Left cardiac atrium (tissue), 4 donors: ENCODE measurements at places on chromosomes 4 and X.

- no peak for DNase-seq
Measured at GRCh38 chr4:15144249-15144966, 142.1 kb downstream of the CPEB2 start.

- no peak for DNase-seq
Measured at GRCh38 chrX:123036401-123036800, 147.7 kb upstream of the GRIA3 start.

DNA sequence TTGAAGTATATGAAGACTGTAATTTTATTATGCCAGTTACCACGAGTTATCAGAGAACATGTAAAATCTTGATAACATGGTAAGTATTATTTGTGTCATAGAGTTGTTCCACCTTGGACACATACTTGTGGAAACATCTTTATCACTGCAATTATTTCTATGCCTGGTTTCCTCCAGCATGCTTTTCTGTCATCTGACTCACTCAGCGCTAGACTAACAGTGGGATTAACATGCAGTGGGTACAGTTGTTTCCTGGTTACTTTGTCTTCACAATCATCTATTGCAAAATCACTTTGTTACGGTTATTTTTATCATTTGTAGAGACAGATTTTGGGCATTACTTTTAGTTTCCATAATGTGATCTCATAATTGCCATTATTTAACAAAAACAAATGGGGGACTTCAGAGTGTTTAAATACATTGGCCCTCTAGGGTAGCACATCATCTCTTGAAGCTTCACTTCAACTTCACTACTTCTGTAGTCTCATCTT, at the start of gene STATH:
STATH (plus strand) TSS at position 441 of the 491 bp plus-strand sequence. CDS start 2,472 bp downstream, outside the sequence.
- DNase-seq = no peak

GRCh38 chr4:89878611-89879010, 16.0 kb upstream of the MMRN1 start:
- DNase-seq = no peak

GRCh38 chr4:163902417-163902816, 407.9 kb downstream of the TMA16 start:
- DNase-seq = no peak

- no peak for DNase-seq
Measured at GRCh38 chrX:72712094-72712755, 1.9 kb downstream of the PHKA1 start.

- DNase-seq = no peak
Measured at GRCh38 chr4:41095973-41096372, 118.4 kb downstream of the APBB2 start.

DNA sequence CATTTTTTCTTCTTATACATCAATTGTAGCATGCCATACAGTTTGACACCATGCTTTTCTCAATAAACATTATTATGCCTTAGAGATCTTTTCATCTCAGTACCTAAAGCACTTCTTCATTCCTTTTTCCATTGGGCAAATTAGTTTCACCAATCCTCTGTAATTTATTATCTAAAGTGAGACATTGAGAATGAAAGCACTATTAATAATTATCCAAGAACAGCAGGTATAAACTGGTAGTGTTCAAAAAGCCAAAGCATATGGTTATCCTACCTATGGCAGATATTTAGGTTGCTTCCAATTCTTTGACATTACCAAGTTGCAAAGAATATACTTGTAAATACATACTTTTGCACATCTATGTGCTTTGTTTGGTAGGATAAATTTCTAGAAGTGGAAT, 15.6 kb downstream of the LAMTOR3 start:
- DNase-seq = no peak

- DNase-seq = no peak
Measured at GRCh38 chr4:129167640-129168260, 71.8 kb downstream of the C4orf33 start.

- DNase-seq = no peak
Measured at GRCh38 chr4:36737691-36738090, 456.3 kb downstream of the DTHD1 start.

DNA sequence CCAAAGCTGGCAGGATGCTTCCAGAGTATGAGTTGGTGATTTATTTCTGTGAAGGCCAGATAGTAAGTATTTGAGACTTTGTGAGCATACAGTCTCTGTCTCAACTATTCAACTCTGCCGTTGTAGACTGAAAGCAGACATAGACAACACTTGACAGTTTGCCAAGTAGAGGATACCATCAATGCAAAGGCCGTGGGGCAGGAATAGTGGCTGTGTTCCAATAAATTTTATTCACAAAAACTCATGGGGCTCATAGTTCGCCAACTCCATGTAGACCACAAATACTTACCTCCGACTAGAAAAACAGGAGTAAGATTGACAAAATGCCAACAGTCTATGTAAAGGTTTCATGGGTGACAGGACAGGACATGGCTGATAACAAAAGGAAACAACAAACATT, 3.7 kb upstream of the PIR start:
- no peak for DNase-seq

DNA sequence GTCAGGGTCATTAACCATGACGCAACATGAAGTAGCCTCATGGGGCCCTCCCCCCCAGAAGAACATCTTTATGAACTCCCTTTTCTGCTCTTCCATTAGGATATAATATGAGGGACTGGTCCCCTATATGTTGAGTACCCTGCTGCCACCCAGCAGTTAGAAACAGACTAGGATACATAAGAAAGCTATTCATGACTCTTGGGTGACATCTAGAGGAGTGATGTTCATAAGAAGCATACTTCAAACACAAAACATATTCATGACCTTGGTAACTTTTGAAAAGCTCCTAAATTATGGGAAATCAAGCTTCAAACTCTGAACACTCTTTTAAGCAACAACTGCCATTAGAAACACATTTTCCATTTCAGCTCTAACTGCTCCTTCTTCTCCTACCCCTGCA, 155.2 kb upstream of the SPIN4 start:
- no peak for DNase-seq

- no peak for DNase-seq
Measured at GRCh38 chrX:41664908-41665307, 23.9 kb upstream of the GPR34 start.

DNA sequence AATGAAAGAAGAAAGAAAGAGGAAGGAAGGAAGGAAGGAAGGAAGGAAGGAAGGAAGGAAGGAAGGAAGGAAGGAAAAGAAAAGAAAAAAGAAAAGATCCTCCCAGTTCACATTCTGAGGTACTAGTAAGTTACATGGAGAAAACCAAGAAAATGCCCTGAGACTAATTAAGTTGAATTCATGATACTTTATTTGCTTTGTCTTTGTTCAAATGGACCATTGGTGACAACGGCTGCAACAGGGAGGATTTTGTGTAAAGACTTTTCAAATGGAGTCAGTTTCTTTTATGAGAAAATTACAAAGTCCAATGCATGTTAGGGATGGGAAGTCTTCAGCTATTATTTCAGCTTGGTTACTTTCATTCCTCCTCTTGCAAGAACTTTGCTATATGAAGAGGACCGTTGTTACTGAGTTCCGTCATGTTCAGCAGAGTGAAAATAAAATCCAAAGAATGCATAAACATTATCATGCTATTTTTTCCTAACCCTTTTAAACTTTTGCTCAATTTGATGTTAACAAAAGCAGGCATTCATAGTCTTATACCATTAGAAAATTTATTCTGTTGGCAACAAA, 8.3 kb downstream of the VCX3A start:
- no peak for DNase-seq

- no peak for DNase-seq
Measured at GRCh38 chrX:129642641-129643040, 12.1 kb downstream of the APLN start.

- DNase-seq = no peak
Measured at GRCh38 chrX:119579414-119579813, 5.1 kb downstream of the UBE2A start.

DNA sequence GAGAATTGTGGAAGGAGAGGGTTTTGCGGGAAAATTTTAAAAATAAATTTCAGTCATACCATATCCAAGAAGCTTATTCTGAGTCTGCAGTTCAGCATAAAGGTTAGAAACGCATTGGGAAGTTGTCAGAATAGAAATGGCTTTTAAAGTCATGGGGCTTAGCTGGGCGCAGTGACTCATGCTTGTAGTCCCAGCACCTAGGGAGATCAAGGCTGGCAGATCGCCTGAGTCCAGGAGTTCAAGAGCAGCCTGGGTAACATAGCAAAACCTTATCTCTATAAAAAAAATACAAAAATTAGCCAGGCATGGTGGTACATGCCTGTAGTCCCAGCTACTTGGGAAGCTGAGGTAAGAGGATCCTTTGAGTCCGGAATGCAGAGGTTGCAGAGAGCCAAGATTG, 3.9 kb upstream of the PLA2G12A start:
- no peak for DNase-seq

DNA sequence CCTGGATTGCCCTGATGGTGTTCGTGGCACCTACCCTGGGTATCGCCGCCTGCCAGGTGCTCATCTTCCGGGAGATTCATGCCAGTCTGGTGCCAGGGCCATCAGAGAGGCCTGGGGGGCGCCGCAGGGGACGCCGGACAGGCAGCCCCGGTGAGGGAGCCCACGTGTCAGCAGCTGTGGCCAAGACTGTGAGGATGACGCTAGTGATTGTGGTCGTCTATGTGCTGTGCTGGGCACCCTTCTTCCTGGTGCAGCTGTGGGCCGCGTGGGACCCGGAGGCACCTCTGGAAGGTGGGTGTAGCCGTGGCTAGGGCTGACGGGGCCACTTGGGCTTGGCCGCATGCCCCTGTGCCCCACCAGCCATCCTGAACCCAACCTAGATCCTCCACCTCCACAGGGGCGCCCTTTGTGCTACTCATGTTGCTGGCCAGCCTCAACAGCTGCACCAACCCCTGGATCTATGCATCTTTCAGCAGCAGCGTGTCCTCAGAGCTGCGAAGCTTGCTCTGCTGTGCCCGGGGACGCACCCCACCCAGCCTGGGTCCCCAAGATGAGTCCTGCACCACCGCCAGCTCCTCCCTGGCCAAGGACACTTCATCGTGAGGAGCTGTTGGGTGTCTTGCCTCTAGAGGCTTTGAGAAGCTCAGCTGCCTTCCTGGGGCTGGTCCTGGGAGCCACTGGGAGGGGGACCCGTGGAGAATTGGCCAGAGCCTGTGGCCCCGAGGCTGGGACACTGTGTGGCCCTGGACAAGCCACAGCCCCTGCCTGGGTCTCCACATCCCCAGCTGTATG, 1.8 kb downstream of the AVPR2 start:
- no peak for DNase-seq

GRCh38 chr4:113300471-113300928, 251.0 kb downstream of the ANK2 start:
- peak; percentile 39 for DNase-seq

GRCh38 chr4:140806163-140806562, 50.0 kb upstream of the TBC1D9 start:
- DNase-seq = no peak

- no peak for DNase-seq
Measured at GRCh38 chr4:20983763-20984575, 283.7 kb downstream of the PACRGL start.

- DNase-seq = no peak
Measured at GRCh38 chrX:10288373-10288975, 131.7 kb downstream of the CLCN4 start.

DNA sequence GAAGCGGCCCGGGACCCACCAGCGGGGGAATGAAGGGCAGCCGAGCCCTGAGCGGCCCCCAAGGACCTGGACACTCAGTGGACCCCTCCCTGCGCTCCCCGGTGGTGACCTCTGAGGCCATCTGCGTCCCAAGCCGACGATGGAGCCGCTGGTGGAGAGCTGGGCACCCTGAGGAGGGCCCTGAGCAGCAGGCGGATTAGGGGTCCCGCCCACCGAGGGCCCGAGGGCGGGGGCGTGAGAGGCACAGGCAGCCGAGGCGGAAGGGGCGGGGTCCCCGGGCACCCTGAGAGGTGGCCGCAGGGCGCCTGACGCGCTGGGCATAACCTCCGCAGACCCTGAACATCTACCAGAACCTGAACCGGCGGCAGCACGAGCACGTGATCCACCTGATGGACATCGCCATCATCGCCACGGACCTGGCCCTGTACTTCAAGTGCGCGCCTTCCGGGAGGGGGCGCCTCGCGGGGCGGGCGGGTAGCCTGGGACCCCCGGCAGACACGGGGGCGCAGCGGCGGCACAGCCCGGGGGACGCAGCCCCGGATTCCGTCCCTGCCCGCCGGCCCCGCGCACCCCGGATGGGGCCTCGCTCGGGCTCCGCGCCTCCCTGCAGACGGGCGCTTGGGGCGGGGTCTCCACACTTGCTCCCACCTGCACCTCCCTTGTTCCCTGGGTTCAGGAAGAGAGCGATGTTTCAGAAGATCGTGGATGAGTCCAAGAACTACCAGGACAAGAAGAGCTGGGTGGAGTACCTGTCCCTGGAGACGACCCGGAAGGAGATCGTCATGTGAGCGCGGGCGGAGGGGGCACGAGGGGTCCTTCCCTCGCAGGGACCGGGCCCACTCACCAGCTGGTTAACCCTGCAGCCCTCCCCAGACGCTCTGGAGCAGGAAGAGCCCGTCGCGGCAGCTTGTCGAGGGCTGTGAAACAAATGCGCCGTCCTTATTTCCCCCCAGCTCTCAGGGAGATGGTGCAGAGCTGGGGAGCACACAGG, 10.3 kb downstream of the ATP5ME start:
- peak; percentile 80 for DNase-seq

DNA sequence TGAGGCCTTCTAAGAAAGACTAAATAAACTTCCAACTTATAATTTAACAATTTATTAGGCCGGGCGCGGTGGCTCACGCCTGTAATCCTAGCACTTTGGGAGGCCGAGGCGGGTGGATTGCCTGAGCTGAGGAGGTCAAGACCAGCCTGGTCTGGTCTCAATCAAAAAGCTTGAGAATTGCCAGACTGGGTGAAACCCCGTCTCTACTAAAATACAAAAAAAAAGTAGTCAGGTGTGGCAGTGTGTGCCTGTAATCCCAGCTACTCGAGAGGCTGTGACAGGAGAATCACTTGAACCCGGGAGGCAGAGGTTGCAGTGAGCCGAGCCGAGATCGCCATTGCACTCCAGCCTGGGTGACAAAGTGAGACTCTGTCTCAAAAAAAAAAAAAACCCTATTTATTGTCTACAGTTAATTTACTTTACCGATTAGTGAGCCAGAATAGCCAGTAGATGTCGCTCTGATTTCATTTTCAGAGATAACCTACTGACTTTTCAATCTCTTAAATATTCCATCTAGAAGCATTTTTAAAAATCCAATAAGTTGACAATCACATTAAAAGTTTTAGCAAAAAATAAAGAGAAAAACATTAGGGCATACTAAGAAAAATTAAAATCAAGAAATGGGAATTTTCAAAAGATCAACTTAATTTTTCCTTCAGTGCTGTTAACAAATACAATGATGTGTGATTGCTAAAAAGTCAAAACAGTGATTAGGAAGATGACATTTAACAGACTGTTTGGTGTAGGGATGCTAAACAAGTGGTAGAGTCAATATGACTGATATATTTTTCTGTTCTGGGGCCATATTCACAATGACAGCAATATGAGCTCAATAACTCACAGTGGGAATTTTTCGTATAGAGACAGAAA, 4.3 kb upstream of the SHROOM3 start:
- no peak for DNase-seq

DNA sequence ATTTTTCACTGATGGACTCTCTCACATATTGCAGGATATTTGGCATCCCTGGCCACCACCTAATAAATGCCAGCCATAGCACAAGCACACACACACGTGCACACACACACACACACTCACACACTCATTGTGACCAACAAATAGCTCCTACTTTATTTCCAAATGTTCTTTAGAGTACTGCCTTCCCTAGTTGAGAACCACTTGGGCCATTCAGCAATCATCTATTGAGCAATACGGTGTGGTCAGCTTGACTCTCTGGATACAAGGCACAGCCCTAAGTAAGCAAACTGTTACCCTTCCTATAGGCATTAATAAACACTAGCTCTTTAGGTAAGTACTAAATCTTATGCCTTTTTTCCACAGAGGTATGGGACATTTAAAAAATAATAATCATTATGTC, 21.1 kb downstream of the CORIN start:
- DNase-seq = no peak
